Fibroblast of the conjunctiva (primary cell): ENCODE measurements at places on chromosomes 5 and 9.

DNA sequence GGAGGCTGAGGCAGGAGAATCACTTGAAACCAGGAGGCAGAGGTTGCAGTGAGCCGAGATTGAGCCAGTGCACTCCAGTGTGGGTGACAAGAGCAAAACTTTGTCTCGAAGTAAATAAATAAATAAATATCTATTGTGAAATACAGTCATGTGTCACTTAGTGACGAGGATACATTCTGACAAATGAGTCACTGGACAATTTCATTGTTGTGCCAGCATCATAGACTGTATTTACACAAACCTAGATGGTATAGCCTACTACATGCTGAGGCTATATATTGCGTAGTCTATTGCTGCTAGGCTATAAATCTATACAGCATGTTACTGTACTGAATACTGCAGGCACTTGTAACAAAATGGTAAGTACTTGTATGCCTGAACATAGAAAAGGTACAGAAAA lies 61.1 kb upstream of the CCL21 start:
- no peak for DNase-seq

GRCh38 chr9:127161081-127161624 lies 38.7 kb upstream of the ANGPTL2 start:
- DNase-seq = no peak

DNA sequence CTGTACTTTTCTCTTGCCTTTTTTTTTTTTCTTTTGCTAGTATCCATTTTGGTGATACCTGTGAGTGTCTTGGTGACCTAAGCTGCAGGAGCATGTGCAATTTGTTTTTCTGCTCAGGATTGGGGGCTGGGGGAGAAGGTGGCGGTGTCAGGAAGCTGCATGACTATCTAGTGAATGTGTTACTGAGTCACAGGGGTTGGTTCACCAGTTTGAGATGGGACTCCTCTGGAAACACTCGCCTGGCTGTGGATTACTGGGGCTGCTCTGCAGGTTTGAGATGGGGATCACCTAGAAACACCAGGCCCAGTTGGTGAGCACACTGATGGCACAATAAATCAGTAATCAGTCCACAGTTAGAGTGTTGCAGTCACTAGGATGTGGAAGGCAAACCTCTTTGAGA lies 447.9 kb downstream of the SPATA31D1 start:
- no peak for DNase-seq

DNA sequence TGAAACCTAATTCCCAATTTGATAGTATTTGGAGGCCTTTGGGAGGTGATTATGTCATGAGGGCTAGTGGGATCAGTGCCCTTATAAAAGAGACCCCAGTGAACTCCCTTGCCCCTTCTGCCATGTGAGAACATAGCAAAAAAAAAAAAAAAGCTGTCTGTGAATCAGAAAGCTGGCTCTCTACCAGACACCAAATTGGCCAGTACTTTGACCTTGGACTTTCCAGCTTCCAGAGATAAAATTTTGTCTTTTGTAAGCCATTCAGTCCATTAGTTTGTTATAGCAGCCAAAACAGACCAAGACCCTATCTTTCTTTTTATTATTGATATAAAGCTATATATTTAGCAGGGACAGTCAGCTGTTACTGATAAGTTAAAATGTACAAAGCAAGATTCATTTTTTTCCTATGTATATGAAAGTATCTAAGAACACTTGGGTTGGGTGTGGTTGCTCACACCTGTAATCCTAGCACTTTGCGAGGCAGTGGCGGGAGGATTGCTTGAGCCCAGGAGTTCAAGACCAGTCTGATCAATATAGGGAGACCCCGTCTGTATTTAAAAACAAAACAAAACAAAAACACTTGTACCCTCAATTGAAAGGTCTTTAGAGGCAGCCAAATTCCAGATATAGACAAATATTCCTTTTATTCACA lies 8.1 kb upstream of the C5orf24 start:
- DNase-seq = no peak

DNA sequence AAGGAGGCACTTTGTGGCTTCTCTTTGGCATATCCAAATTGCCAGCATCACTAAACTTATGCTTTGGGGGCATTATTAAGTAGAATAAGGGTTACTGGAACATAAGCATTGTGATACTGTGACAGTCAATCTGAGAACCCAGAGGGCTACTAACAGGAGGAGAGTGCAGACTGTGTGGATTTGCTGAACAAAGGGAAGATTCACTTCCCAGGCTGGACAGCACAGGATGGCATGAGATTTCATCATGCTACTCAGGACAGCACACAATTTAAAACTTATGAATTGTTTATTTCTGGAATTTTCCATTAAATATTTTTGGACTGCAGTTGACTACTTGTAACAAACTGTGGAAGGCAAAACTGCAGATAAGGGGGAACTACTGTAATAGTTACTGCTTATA lies 212.5 kb downstream of the TMC1 start:
- no peak for DNase-seq

GRCh38 chr5:21806271-21806670 lies 1046.9 kb downstream of the CDH12 start:
- no peak for DNase-seq

GRCh38 chr5:103092676-103093075 lies 27.3 kb downstream of the GIN1 start:
- DNase-seq = no peak

- no peak for DNase-seq
These were observed 22.2 kb downstream of the SHB start for GRCh38 chr9:38046661-38047300.

GRCh38 chr9:5900622-5901021 lies 9.9 kb downstream of the MLANA start:
- no peak for DNase-seq

DNA sequence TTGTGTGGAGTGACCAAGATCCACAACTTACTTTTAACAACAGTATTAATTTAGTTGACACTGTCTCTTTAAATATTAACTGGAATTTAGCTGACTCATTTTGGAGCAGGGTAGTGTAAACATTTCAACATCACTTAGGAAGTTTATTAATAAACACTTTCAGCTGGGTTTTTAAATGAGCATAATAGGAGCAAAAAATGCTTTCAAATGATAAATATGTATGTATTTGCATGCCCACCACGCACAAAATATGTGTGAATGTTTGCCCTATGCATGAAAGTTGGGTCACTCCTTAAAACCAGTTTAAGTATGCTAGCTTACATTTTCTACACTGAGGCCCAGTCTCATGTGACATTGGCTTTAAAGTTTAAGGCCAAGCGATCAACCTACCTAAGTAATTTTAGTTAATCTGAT lies 2.9 kb downstream of the ZFAND5 start:
- no peak for DNase-seq

DNA sequence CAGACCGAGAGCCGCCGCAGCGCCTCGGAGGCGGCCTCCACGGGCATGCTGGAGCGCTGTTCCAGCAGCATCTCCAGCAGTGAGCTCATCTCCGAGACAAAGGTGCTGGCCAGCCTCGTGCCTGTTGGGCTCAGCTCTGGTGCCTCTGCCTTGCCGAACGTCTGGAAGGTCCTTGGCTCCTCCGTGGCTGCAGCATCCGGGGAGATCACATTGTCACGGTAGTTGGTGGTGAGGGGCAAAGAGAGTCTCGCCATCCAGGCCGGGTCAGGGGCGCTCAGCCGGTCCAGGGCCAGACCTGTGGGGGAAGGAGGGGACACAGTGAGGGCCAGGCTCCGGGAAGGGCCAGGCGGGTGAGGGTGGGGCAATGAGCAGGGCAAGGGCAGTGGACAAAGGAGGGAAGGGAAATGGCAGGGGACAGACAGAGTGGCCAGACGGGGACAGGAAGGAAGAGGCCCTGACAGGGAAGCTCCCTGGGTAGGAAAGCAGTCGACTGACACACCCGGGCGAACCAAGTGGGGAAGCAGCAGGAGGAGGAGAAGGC lies 12.4 kb downstream of the PCDH12 start:
- no peak for DNase-seq

DNA sequence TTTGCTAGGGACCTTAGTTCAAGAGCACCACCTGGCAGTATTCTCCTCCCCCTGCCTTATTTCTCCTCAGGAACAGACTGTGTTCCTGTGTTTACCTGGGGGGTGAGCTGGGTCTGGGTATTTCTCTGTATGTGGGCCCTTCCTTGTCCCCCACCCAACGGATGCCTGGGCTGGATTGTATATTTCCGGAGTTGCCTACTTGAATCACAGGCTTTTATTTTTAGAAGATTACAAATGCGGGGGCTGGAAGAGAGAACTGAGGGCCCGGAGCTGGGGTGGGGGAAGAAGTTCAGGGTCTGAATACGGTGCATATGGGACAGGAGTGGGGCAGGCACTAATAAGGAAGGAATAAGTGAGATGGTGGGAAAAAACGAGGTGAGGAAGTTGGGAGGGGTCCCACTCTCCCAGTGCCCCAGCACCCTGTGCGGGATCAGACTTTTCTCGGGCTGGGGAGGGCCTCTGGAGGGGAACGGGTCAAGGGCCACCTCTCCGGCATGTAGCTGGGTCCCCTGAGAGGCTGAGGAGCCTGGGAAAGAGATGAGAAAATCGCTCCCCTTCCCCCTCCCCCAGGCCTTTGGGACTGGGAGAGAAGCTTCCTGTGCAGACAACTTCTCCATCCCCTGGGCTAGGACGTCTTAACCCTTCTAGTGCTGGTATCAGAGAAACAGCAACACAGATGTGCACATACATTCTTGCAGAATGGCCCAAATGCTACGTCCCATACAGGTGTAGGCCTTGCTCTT lies 42.1 kb downstream of the PCDH1 start:
- no peak for DNase-seq

GRCh38 chr9:86201474-86202337 lies 57.8 kb downstream of the C9orf153 start:
- no peak for DNase-seq

DNA sequence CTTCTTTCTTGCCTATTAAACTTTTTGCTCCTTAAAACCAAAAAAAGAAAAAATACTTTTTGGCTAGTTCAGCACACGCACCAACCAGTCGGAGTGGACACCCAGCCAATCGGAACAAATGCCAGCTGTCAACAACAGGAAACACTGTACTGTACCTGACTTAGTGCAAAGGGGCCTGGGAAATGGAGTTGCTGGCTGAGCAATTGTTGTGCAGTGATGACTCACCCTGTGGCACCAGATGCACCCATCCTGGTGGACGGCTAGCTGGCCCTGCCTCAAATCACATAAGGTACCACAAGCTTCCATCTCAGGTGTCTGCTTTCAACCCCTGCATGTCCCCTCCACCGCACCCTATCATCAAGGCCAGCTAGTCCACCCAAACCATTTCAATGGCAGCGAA lies 20.9 kb downstream of the FOXE1 start:
- DNase-seq = no peak

DNA sequence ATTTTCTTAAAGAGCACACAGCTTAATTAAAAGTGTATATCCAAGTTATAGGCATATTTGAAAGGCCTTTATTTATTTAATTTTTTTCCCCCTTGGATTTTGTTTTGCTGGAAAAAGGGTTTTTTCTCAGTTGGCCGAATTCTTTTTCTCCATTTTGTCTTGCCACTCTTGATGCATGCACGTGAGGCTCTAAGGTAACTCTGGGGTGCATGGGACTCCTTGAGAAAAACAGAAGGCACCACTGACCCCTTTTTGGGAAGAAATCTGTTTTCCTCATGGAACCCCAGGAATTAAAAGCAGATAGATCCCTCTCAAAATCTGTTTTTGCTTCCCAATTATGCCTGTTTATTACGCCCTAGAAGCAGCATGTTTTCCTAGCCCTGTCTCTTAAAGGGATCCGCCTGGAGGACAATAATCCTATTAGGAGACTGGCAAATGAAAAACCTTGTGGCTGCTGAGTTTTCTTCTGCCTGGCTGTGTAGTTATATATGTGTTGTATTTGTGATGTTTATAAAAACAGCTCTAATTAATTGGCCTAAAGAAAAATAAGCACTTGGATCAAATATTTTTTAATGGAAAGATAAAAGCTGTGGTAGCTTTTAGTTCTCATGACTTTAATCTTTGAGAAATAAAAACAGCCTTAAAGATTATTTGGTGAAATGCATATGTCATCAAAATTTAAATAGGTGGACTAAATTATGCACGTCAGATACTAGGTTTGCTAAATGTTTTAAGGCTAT lies 435.1 kb upstream of the CDH9 start:
- DNase-seq = no peak

- DNase-seq = no peak
These were observed 91.1 kb upstream of the FBN2 start for GRCh38 chr5:128629157-128629556.

- DNase-seq = peak; percentile 46
These were observed 175.1 kb upstream of the DAB2 start for GRCh38 chr5:39599721-39600431.

DNA sequence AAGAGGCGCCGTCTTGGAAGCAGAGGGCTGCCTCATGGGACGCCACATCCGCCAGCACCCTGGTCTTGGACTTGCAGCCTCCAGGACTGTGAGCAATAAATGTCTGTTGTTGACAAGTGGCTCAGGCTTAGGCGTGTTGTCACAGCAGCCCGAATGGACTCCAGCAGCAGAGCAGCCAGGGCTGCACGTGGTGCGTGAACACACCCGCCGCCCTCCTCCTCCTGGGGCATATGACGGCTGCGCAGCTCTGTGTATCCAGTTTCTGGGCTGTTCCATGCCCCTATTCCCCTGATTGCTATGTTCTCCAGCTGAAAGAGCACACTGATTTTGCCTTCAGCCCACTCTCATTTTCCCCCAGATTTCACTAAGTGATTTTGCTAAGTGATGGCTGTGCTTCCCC lies 36.0 kb upstream of the CLPTM1L start:
- DNase-seq = no peak

- DNase-seq = no peak
These were observed 73.3 kb upstream of the TBCA start for GRCh38 chr5:77849308-77849900.

- no peak for DNase-seq
These were observed 94.0 kb downstream of the RAPGEF6 start for GRCh38 chr5:131541071-131541470.

GRCh38 chr9:81776390-81776789 lies 87.0 kb upstream of the TLE1 start:
- no peak for DNase-seq

- no peak for DNase-seq
These were observed 86.1 kb downstream of the ADAMTS2 start for GRCh38 chr5:179258922-179259730.

- no peak for DNase-seq
These were observed 229.5 kb downstream of the AP3B1 start for GRCh38 chr5:78064941-78065472.

GRCh38 chr9:135504262-135505243 lies 4.1 kb downstream of the MRPS2 start:
- DNase-seq = peak; percentile 43

- no peak for DNase-seq
These were observed 1.6 kb downstream of the FNIP1 start for GRCh38 chr5:131795228-131795627.
